ENCODE measurements at places on chromosomes 6 and 20.

GRCh38 chr6:30979690-30980089 is 3.8 kb upstream of the MUC21 start:
- no peak for DNase-seq

DNA sequence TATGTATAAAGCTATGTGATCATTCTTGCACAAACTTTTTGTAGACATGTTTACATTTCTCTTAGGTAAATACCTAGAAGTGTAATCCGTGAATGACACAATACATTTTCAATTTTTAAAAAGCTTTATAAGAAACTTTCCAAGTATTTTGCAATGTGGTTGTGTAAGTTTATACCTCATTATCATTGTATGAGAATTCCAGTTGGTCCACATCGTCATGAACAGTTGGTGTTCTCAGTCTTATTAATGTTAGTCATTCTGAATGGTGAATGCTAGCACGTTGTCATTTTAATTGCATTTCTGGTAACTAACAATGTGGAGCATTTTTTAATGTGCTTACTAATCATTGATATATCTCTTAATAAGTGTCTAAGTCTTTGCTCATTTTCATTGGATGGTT is 116.5 kb upstream of the F13A1 start:
- DNase-seq, result no peak

DNA sequence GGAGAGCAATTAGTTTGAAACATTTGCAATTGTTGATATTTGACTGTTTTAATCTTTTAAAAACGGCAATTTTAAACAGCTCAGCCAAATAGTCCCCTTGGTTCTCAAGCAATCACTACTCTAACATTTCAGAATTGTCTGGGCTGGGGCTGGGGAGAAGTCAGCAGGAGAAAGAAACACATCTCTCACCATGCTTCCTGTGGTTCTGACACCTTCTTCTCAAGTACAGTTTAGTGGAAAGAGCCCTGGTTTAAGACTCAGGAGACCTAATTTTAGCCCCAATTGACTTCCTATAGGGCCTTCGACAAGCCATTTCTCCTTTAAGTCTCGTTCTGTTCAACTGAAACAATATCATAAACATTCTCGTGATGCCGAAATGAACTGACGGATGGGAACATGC is 168.4 kb upstream of the CDYL start:
- peak; percentile 27 for DNase-seq

- peak; percentile 11 for DNase-seq
Measured at GRCh38 chr20:17843246-17844132, 125.1 kb downstream of the SNX5 start.

- DNase-seq, result peak; percentile 60
Measured at GRCh38 chr6:134437376-134437775, 119.5 kb upstream of the SGK1 start.

DNA sequence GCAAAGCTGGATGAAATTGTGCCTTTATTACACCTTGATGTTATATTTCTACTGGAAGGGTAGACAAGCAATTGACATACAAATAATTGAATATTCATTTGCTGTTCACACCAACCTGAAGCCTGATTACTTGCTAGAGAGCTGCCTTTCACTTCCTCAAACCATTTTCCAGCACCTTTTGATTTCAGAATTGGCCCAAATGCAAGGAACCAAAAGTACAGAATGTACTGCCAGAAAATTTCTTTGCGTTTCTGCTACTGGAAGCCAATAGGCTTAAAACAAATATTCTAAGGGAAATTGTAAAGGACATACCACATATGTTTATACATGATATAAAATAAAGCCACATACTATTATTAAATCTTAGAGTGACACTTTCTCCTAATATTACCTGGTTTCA is 94.5 kb downstream of the RFPL4B start:
- no peak for DNase-seq

DNA sequence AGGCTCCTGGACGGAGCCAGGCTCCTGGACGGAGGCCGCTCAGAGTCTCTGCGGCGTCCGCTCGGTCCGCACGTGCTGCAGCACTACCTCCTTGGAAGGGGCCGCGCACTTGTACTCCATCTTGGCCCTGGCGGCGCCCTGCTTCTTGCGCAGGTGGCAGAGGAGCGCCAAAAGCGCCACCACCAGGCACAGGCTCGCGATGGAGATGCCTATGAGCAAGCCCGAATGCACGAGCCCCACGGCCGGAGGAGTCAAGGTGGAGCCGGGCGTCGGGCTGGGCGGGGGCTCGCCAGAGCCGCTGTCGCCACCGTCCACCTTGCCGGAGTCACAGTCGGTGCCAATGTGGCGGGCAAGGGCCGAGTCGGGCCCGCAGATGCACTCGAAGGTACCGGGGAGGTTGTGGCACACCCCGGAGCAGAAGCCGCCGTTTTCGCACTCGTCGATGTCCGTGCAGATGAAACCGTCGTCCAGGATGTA is 1.7 kb downstream of the THBD start:
- DNase-seq, result peak; percentile 24

DNA sequence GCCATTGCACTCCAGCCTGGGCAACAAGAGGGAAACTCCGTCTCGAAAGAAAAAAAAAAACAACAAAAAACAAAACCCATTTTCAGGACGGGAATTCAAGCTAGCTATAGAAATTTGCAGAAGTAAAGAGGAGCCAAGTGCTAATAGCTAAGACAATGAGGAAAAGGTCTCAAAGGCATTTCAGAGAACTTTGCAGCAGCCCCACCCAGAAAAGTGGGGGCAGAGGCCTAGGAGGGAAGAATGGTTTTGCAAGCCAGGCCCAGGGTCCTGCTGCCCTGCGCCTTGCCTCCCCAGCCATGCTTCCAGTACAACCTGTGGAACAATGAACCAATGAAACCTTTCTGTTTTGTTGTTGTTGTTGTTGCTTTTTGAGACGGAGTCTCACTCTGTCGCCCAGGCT is 38.3 kb upstream of the SAMHD1 start:
- no peak for DNase-seq

DNA sequence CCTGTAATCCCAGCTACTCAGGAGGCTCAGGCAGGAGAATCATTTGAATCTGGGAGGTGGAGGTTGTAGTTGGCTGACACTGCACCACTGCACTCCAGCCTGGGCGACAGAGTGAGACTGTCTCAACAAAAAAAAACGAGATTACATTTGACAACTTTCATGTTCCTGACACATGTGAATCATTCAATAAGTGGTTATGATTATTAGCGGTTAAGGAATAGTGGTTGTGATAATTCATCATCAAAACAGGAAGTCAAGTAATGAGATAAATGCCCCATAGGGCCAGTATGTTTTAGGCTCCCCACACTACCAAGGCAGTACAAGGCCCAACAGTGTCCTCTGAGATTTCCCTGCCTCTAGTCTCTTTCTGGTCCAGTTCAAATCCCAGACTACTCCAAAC is 2.5 kb downstream of the HDDC2 start:
- DNase-seq, result no peak

GRCh38 chr20:36815454-36816091 is 42.0 kb upstream of the DSN1 start:
- DNase-seq, result no peak

- no peak for DNase-seq
Measured at GRCh38 chr6:111849298-111849697, 24.0 kb downstream of the FYN start.

DNA sequence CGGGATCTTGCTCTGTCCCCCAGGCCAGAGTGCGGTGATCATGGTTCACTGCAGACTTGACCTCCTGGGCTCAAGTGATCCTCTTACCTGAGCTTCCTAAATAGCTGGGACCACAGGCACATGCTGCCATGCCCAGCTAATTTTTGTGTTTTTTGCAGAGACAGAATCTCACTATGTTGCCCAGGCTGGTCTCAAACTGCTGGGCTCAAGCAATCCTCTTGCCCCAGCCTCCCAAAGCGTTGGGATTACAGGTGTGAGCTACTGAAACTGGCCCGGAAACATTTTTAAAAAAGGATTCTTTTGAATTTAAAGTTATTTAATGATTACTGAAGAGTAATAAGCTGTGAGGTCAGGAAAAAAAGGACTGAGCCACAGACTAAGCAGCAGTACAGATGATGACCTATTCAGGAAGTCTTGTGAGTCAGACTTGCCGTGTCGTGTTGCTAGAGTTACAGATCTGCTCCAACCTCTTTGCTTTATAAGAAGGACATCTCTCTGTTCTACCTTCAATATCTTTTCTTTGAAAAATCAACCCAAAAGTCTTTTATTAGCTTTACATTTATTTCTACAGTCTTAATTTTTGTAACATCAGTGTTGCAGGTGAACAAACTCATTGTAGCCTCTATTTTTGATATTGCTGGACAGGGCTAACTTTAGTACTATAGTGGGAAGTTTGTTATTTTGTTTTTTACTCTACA is 108.7 kb downstream of the NCOA3 start:
- peak; percentile 83 for DNase-seq

DNA sequence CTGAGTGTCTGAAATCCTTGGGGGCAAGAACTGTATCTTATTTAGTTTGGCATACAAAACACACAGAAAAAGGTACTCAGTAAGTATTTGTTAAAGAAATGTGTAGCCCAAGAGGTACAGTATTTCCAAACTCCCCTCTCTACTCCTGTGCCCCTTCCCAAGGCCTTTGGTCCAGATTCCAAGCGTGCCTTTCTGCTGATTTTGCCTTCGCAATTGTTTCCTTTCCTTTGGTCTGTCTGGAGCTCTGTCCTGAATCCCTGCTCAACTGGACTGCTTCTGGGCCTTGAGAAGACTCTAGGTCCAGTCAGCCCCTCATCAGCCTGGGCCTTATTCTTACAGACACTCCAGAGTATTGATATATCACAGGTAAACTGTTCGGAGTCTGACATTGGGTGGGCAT is 122.2 kb upstream of the SYNCRIP start:
- no peak for DNase-seq

GRCh38 chr6:149428606-149429005 is 28.5 kb downstream of the SUMO4 start:
- no peak for DNase-seq

- no peak for DNase-seq
Measured at GRCh38 chr6:55560290-55560885, 18.6 kb downstream of the HMGCLL1 start.

GRCh38 chr6:47252633-47253032 is 57.1 kb downstream of the TNFRSF21 start:
- no peak for DNase-seq

DNA sequence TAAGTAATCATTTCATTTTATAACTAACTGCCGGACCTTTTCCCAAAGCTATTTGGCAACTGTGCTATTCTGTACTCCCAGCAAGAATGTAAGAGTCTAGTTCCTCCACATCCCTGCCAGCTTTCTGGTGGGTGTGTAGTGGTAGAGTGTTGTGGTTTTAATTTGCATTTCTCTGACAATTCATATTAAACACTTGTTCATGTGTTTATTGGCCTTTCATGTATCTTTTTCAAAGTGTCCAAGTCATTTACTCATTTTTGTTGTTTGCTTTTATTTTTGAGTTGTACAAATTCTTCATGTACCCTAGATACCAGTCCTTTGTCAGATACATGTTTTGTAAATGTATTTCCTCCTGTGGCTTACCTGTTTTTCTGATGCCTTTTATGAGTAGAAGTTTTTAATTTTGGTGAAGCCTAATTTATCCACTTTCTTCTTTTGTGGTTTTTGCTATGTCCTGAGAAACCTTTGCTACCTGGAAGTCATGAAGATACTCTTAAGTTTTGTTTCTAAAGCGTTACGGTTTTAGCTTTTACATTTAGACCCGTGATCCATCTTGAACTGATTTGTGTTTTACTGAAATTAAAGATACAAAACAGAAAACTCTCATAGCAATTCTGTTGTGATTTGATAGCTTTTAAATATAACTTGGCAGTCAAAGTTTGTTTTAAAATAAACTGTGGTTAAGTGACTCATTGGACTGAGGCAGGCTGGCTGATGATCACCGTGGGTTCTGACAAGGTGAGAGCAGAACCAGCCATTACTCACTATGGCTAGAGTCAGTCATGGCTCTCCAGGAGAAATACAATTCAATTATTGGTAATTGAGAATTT is 8.0 kb downstream of the MYLIP start:
- DNase-seq, result peak; percentile 65

DNA sequence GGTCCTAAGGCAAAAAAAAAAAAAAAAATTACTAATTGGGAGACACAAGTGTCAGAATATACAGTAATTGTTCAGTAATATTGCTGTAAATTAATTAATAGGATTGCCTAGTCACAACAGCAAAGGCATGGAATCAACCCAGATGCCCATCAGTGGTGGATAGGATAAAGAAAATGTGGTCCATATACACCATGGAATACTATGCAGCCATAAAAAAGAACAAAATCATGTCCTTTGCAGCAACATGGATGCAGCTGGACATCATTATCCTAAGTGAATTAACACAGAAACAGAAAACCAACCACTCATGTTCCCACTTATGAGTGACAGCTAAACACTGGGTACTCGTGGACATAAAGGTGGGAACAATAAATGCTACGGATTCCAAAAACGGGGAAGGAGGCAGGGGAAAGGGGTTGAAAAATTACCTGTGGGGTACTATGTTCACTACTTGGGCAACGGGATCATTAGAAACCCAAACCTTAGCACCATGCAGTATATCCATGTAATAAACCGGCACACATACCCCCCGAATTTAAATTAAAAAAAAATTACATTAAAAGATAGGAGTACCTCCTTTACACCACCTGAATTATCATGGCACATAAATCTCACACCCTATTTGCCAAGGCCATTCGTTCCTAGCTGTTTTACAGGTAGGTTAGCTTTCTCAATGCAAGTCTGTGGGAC is 689 bp upstream of the PFDN4 start:
- no peak for DNase-seq

- DNase-seq, result no peak
Measured at GRCh38 chr6:36685926-36686667, 7.6 kb downstream of the CDKN1A start.

DNA sequence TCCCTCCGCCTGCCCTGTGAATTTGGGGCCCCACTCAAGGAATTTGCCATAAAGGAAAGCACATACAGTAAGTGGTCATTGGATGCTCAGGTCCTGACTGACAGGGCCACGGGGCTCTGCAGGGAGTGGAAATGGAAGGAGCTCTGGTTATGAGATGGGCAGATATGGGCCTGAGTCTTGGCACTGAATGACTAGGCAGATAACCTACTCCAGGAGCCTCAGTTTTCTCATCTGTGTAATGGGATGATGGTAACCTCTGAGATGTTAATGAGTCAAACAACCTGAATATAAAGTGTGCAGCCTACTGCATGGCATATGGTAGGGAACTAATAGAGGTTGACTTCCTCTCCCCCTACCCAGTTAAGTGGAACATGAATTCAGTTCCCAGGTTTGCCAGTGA is 56.4 kb upstream of the NAA20 start:
- DNase-seq, result no peak

GRCh38 chr20:42795111-42795695 is 394.5 kb downstream of the PTPRT start:
- no peak for DNase-seq

- no peak for DNase-seq
Measured at GRCh38 chr20:48098866-48099265, 313.6 kb upstream of the SULF2 start.

GRCh38 chr20:51469046-51469445 is 73.5 kb downstream of the NFATC2 start:
- DNase-seq, result no peak

GRCh38 chr6:42402184-42402583 is 49.5 kb downstream of the TRERF1 start:
- peak; percentile 94 for DNase-seq

- peak; percentile 70 for DNase-seq
Measured at GRCh38 chr6:6918216-6918983, 189.4 kb upstream of the RREB1 start.

- no peak for DNase-seq
Measured at GRCh38 chr6:163945808-163946207, 531.3 kb downstream of the QKI start.

GRCh38 chr6:142846883-142847287 is 98.1 kb downstream of the HIVEP2 start:
- no peak for DNase-seq

- DNase-seq, result no peak
Measured at GRCh38 chr6:42507901-42508300, 55.9 kb upstream of the UBR2 start.

GRCh38 chr6:170451762-170452651 is 101.1 kb downstream of the PSMB1 start:
- no peak for DNase-seq

All from activated CD4-positive, alpha-beta T cell treated with anti-CD3 and anti-CD28 coated beads, Interleukin-2, Interleukin-6, amounts not matched to agents 100 ng/mL and 50 ng/mL, durations not matched to agents 16 hours and 8 hours (primary cell).